ENCODE measurements at places on chromosomes 7 and 10. TPM values are rescaled to one million over a fixed set of nuclear protein-coding genes. Genes with fewer than 3 reads are reported as not detected.

DNA sequence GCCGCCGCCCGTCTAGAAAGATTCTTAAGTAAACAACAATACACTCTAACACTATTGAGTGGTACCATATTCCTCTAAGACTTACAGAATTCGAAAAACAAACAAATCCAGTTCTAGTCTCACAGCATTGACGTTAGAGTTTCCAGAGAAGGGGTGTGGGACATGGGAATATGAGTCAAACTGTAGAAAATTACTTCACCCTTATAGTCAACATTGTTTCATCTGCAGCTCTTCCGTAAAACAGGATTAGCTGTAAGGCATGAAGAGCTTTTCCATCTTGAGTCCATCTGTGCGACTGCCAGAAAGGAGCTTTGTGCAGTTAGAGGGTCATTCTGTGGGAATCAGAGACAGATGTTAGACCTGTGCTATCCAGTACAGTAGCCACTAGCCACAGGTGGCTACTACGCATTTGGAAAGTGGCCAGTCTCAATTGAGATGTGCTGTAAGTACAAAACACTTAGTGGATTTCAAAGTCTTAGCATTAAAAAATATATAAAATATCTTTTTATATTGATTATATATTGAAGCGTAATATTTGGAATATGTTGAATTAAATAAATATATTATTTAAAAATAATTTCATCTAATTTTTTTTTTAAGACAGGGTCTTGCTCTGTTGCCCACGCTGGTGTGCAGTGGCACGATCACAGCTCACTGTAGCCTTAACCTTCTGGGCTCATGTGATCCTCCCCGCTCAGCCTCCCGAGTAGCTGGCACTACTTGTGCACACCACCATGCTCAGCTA is 79.8 kb upstream of the MPP7 start:
- peak; percentile 21 for DNase-seq

- DNase-seq = no peak
Measured at GRCh38 chr10:122478971-122479370, 17.6 kb downstream of the HTRA1 start.

DNA sequence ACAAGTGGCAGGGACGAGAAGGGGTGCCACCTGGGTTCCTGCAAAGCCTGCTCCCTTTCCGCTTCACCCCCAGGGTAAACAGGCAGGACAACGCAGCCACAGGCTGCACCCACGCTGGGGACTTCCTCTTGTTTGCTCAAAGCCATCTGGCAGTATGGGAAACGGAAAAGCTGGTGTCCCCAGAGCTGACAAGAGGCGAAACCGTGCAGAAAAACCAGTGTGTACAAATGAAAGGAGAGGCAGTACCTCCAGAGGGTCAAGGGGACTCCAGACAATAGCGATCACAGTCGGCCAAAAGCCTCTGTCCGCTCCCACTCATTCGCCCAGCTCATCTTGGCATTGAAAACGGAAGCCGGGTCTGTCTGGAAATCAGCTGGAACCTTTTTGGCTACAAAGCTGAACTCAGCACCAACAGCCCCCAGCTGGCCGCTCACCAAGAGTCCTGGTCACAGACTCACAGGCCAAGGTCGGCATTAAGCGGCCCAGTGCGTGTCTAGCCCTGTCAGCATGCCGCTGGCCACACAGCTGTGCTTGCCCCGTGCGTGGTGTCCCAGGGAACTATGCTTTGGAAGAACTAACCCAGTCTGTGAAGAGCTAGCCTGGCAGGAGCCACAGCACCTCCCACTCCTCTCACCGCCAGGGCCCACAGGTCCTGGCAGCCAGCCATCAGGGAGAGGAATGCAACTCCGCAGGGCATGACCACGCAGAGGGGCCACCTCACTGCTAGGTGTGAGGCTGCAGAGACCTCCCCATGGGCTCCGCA is 10.4 kb downstream of the TNS3 start:
- DNase-seq = peak; percentile 82

DNA sequence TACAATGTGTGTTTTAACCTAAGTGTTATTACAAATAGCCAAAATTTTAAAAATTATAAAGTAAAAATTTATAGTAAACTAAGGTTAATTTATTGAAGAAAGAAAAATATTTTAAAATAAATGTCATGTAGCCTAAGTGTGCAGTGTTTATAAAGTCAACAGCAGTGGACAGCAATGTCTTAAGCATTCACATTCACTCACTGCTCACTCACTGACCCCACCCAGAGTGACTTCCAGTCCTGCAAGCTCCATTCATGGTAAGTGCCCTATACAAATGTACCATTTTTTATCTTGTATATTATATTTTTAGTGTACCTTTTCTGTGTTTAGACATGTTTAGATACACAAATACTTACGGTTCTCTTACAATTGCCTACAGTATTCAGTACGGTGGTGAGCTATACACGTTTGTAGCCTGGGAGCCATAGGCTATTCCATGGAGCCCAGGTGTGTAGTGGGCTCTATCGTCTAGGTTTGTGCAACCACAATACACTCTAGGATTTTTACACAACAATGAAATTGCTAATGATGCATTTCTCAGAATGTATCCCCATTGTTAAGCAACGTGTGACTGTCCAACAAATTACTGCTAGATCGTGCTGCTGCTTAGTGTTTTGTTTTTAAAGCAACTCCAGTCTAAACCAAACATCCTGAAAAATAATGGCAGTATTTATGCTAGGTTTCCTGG is 108.9 kb upstream of the NAMPT start:
- DNase-seq = no peak

DNA sequence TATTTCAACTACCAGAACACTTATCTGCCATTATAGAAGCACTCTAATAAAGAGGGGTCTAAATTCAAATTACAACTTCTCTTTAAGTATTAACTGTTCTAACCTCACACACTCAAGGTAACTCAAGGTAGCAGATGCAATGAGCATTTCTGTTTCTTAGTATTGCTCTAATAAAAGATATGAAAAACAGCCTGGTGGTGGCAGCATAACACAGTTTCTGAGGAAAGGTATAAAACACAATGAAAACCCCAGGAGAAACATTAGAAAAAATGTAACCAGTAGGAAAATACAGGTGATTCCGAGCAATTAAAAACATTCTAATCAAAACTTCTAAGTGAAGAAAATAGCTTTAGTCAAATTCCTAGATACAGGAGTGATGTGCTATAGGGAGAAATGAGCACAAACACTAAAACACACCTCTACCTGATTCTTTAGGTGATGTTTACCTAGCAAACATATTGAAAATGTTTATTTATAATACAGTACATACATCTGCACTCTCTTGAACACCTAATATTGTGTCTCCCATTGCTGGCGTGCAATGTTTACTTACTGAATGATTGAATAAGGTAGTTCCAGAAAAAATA is 3.5 kb downstream of the MKRN1 start:
- peak; percentile 19 for DNase-seq

DNA sequence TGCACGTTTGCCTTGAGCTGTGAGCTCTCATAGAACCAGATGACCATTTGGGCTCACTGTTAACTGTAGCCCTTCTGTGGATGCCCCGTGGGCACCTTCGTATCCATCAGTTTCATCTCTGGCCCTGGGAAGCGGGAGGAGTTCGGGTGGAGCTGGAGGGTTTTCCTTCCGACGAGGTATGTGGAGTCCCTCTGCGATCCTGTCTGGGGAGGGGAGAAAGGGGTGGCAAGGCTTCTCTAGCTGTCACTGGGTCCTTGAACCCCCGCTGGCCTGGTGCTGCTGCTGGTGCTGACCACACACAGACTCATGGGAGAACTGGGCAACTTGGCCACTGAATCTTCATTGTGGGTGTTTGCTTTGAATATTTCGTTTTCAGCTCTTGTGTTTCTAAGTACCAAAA is 32.7 kb downstream of the INPP5A start:
- DNase-seq = no peak

DNA sequence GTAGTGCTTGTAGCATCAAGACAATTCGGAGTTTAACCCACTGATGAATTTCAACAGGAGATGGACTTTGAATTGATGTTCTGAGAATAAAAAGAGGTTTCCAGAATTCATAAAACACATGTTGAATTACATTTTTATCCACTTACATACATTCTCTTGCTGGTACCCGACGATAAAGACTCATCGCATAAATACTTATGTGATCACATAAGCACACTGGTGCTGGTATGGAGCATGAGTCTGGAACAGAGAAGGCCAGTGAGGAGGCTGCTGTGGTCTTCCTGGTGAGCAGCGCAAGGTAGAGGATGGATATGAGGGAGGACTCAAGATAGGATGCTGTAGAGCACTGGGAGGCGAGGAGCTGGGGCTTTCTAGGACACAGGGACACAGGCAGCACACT is 109.0 kb downstream of the RNF216 start:
- DNase-seq = no peak

DNA sequence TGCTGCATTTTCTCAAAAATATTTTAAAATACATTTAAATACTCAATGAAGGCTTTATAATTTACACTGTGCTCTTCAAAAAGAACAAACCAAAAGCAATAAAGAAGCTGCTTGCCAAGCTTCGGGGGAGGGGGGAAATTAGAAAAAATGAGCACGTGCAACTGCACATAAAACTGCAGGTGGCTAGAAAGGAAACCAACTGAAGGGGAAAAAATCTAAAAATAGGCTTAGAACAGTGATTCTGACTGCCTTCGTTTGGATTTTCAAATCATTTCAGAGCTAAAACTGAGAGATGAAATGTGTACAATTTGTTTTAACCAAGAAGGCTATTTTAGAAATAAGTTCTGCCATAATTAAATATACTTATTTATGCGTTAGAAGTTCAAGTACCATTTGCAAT is 61.4 kb downstream of the ABI1 start:
- DNase-seq = no peak

DNA sequence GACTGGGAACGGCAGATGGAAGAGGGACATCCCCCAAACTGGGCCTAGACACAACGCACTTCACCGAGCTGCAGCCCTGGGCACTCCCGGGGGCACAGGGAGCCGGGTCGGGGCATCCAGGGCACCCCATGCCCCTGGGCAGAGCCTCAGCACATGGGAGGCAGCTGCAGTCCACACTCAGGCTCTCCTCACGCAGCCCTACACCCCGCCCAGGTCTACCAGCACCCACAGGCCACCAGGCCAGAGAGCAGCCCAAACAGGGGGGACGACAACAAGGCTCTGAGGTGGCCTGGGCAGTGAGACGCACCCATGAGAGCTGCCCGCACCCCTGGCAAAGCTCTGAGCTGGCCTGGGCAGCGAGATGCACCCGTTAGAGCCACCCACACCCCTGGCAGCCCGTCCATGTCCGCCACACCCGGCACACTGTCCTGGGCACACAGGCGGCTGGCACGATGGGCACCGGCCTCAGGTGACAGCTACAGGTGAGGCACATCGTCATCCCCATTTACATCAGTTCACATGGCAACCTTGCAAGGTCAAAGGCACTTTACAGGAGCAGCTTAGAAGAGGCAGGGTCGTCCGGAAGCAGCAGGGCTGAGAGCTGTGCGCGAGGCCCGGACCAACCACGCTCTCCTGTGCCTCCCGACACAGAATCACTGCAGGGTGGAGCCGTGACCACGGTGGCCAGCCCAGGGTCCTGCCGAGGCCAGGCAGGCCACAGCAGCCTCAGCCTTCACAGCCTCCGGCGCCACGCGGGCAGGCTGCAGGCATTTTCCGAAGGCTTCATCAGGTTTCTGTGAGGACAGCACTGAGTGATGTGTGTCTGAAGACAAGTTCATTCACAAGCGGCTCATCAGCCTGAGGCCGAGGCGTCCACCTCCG is 228.6 kb downstream of the MAD1L1 start:
- DNase-seq = no peak

DNA sequence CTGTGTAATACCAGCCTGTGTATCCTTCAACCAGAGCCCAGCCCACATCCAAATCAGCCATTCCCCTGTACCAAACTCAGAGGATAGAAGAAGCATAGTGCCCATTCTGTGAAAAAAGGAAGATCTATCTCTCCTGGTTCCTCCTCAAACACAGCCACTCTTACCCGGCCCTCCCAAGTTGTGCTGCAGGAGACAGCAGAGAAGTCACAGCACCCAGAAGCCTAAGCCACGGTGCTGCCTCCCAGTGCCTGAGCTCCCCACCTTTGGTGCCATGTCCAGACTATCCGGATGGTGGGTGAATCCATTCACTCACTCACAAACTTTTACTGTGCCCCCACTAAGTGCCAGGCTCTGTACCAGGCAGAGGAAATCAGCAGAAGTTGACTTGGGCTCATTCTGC is 166.0 kb upstream of the ZMIZ1 start:
- DNase-seq = no peak

GRCh38 chr10:121078036-121078435 is 226.9 kb downstream of the WDR11 start:
- no peak for DNase-seq

DNA sequence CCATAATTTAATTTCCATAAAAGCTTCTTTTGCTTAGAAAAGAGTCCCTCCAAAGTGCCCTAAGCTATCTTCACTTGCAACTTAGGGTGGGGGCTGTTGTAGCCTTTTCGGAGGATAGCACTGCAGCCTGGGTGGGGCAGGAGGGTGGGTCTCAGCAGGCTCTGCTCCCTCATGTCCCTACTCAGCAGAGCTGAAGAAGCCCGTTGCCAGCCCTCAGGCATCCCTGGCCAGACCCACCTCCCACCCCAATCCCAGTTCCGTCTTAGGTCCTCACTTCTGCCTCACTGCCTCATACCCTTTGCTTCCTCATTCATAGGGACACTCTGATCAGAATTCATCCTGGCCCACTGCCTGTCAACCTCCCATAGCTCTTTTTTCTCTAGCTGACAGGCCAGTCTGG is 99.8 kb upstream of the ZMIZ1 start:
- no peak for DNase-seq

Gene TMEM225B
- not detected for total RNA-seq

Gene CCDC172
- not detected for total RNA-seq

Gene CDH23
- total RNA-seq = 0.29 TPM

Gene CDHR1
- total RNA-seq = not detected

Gene SYT15B
- total RNA-seq = 0.09 TPM

Gene ALDH18A1
- total RNA-seq = 88.8 TPM

Data from A172 (cell line).